Activated naive CD8-positive, alpha-beta T cell treated with anti-CD3 and anti-CD28 coated beads for 36 hours (primary cell): ENCODE measurements at places on chromosomes 6 and 20. TPM values are rescaled to one million over a fixed set of nuclear protein-coding genes. Genes with fewer than 3 reads are reported as not detected.

- no peak for DNase-seq
Observed at GRCh38 chr6:36350082-36350481, 13.4 kb upstream of the BNIP5 start.

TMC2 gene
- not detected for total RNA-seq

FAM217A gene
- not detected for total RNA-seq

GRCh38 chr6:118524686-118525085 lies 23.4 kb upstream of the PLN start:
- DNase-seq: no peak

ACTL10 gene
- total RNA-seq: 4.1 TPM
